IMR-90 (cell line): ENCODE measurements at places on chromosomes 13 and 19. TPM values are rescaled to one million over a fixed set of nuclear protein-coding genes. Genes with fewer than 3 reads are reported as not detected.

- DNase-seq, result peak; percentile 95
These were observed 811 bp upstream of the PRMT1 start for GRCh38 chr19:49676136-49676783.

- peak; percentile 34 for DNase-seq
These were observed 165.5 kb downstream of the TBC1D4 start for GRCh38 chr13:75316427-75316826.

DNA sequence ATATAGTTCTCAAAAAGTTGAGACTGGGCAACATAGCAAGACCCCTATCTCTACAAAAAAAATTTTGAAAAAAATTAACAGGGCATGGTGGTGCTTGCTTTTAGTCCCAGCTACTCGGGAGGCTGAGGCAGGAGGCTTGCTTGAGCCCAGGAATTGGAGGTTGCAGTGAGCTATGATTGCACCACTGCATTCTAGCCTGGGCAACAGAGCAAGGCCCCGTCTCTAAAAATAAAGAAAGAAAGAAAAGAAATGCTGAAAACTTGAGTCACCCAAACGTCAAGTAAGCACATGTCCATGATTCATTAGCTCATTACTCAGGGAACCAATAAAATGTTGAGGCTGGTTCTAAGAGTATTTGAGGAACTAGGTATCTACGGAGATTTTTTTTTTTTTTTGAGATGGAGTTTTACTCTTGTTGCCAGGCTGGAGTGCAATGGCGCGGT lies 33.9 kb upstream of the SEMA6B start:
- DNase-seq, result peak; percentile 76

- DNase-seq, result peak; percentile 88
These were observed 13.5 kb downstream of the ARL11 start for GRCh38 chr13:49641801-49642291.

DNA sequence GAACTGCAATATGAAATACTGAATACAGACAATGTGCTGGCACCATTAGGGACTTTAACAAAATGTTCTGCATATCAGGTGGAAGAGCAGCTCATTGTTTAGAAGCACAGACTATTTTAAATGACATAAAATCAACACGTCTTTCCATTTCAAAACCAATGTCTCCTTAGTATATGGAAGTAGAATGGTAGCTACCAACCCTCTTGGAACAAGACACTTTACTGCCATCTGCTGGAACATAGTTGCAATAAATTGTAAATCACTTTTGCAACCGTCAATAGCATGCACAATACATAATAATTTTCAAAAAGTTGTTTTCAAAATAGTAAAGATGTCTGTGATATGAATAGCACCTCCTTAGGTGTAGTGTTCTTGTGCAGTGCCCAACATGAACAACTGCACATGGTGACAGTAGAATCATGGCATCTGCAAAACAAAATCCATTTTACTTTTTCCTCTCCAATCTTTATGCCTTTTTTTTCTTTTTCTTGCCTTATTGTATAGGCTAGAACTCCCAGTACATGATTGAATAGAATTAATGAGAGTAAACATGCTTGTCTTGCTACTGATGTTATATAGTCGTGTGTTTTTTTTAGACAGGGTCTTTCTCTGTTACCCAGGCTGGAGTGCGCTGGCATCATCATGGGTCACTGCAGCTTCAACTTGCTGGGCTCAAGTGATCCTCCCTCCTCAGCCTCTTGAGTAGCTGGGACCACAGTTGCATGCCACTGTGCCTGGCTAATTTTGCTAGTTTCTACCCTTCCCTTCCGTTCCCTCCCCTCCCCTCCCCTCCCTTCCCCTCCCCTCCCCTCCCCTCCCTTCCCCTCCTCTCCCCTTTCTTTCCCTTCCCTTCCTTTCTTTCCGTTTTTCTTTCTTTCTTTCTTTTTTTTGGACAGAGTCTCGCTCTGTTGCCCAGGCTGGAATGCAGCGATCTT lies 7.8 kb upstream of the LYPD5 start:
- peak; percentile 74 for DNase-seq

DNA sequence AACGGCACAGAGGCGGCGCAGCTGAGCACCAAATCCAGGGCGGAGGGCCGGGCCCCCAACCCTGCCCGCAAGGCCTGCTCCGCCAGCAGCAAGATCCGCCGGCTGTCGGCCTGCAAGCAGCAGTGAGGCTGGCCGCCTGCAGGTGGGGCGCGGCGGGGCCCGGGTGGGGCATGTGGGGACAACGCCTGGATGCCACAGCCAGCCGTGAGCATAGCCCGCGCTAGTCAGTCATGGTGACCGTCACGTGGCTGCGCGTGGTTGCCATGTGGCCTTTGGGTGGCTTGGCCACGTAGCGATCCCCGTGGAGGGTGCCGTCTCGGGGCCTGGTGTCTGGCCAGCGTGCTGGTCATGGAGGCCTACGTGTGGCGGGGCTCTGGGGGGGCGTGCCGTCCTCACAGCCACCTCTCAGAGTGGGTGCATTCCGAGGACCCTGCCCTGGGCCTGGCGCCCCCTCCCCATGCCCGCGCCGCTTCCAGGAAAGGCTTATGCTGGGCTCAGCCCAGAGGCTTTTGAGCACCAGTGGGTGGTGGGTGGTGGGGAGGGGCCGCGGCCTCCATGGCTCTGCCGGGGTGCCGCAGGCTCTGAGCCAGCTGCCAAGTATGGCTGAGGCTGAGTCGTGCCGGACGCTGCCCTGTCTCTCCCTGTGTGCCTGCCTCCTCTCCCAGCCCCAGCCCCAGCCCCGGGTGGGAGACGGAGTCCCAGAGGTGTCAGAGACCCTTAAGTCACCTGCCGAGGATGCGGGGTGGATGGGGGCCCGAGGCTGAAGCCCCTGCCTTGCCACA lies 11.1 kb downstream of the CBARP start:
- DNase-seq, result no peak

GRCh38 chr19:50322234-50322633 lies 6.9 kb downstream of the KCNC3 start:
- DNase-seq, result no peak

DNA sequence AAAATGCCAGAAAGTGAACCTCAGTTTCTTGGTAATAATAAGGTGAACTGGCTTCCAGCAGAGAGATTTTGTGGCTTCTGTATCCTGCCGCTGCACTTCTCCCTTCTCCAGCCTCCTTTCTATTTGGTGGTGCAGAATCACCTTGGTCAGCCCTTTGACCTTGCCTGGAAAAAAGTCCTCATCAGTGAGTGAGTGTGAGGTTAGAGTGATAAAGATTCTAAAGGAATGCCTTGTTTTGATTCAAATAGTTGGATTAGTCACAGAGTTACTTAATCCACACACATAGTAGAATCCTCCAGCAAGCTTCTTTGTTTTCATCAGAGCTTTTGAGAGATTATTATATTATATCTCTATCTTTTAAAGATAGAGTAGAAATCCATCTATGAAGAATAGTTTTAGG lies 140.9 kb downstream of the KCNRG start:
- peak; percentile 78 for DNase-seq

DNA sequence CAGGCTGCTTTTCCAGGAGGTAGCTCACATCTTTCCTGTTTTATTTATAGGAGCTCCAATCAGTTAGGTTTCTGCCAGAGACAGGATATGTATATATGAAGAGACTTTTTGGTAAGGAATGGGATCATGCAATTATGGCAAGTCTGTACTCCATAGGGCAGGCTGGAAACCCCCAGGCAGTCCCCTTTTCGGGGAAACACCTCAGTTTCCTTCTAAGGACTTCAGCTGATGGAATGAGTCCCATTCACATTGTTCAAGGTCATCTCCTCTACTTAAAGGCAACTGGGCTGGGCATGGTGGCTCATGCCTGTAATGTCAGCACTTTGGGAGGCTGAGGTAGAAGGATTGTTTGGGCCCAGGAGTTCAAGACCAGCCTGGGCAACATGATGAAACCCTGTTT lies 10.9 kb upstream of the SLC25A42 start:
- no peak for DNase-seq

- no peak for DNase-seq
These were observed 4.9 kb downstream of the BAX start for GRCh38 chr19:48959341-48960239.

GRCh38 chr19:4970558-4971423 lies 1.9 kb downstream of the KDM4B start:
- DNase-seq, result no peak

DNA sequence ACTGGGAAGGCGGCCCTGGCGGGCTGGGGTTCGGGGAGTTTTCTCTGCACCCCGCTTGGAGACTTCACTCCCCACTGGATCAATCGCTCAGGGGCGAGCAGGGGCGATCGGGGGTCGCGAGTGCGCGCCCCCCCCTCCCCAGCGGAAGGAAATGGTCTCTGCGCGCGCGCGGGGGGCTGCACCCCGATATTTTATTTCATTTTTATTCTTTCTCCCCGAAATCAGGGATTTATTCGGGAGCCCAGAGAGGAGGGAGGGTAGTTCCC lies 421 bp downstream of the ARID3A start:
- no peak for DNase-seq

DNA sequence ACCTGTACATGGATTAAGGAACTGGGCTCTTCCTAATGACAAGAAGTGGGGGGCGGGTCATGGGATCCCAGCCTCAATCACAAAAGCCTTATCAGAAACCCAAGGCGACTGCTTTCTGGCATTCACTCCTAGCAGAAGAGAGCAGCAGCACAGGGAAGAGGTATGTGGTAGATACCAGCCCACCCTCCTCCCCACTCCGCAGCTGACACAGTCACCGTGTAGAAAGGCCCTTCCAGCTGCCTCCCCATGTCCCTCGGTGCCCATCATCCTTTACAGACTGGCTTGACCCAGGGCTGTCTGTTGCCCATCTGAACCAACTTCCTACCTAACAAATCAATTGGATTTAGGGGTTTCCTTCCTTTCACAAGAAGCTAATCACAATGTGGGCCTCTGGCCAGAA lies 3.1 kb upstream of the DHRS12 start:
- no peak for DNase-seq

- DNase-seq, result no peak
These were observed 40.1 kb downstream of the SLC7A9 start for GRCh38 chr19:32829345-32829896.

DNA sequence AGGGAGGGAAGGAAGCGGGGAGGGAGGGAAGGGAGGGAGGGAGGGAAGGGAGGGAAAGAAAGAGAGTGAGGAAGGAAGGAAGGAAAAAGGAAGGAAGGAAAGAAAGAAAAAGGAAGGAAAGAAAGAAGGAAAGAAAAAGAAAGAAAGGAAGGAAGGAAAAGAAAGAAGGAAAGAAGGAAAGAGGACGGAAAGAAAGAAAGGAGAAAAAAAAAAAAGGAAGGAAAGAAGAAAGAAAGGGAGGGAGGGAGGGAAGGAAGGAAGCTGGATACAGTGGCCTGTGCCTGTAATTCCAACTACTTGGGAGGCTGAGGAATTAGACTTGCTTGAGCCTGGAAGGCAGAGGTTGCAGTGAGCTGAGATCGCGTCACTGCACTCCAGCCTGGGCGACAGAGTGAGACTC lies 35.3 kb downstream of the OLFM2 start:
- no peak for DNase-seq

DNA sequence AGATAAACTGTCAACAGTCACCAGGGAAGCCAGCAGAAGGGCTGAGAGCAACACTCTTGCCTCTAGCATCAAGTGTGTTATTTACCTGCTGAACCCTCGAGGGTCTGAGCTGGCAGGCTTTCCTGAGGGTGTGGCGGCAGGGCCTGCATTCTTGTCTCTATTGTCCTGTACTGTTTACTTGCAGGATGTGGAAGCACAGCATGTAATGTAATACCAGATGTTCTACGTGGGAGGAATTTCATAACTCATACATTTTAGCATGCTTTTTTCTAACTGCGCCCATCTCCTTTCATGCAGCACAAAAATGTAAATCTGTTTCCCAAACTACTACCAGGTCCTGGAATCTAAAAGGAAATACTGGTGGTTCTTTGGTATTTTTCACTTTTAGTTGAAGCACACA lies 153.1 kb downstream of the RGCC start:
- DNase-seq, result peak; percentile 97

GRCh38 chr13:40061466-40062450 lies 406.3 kb downstream of the COG6 start:
- DNase-seq, result no peak

DNA sequence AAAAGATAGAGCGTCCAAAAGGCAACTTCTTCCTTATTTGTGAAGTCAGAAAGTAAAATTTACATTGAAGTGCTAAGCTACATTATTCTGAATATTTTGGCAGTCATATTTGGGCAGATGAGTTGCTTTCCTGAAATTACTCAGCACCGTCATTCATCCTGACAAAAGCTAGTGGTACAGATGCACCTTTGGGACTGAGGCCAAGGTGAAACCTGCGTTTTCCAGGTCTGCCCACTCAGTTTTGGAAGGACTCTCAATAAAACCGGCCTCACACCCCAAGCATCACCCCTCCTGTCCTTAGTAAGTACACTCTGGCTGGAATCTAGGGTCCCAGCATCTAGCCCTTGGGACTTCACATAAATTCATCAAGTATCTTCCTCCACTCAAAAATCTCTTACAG lies 187.5 kb downstream of the TM9SF2 start:
- no peak for DNase-seq

DNA sequence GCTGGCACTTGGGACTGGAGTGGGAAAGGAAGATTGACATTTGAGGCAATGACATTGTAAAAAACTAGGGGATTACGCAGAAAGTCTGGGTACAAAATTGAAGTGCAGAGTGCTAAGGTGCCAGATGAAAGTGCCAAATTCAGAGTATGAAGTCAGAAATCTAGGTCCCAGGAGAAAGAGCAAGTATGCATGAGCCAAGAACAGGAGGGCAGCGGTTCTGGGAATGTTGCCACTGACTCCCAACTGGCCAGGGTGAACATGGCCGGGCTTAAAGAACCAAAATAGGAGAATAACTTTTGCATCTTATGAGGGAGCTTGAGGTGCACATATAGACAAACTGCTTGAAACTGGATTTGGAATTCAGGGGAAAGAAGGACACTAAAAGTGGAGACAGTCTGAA lies 495.8 kb upstream of the KLF12 start:
- no peak for DNase-seq

DNA sequence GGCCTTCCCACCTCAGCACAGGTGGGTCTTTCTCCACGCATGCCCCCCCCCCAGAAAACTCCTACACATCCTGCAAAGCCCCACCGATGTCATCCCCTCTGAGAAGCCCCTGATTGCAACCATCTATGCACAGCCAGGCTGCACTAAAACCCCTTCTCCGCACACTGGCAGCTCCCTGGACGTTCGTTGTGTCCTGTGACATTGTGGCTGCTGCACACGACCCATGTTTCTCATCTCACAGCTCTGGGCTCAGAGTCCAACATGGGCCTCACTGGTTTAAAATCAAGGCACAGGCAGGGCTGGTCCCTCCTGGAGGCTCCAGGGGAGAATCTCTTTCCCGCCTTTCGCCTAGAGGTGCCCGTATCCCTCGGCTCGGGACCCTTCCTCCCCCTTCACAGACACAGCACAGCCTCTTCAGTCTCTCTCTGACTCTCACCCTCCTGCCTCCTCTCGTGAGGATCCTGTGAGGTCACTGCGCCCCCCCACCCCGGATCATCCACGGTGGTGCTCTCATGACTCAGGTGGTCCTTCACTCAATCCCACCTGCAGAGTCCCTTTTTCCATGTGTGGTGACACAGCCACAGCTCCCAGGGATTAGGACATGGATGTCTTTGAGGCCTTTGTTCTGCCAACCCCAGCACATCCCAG lies 71.2 kb downstream of the GADD45B start:
- DNase-seq, result no peak

Gene STRN4
- total RNA-seq, result 36.7 and 37.8 TPM in 2 replicates

Gene GEMIN7
- total RNA-seq, result 19.7 and 27.2 TPM in 2 replicates

Gene OR7C1
- total RNA-seq, result not detected in 2 replicates

Gene CGB1
- not detected in 2 replicates for total RNA-seq

Gene NXNL1
- total RNA-seq, result not detected in 2 replicates

Gene CCNA1
- total RNA-seq, result not detected in 2 replicates

Gene NCCRP1
- total RNA-seq, result not detected in 2 replicates

Gene SERTAD3
- total RNA-seq, result 23.3 and 25.6 TPM in 2 replicates

Gene ZNF490
- total RNA-seq, result 8.1 and 9.0 TPM in 2 replicates

Gene NOVA2
- not detected in 2 replicates for total RNA-seq

Gene SLC7A10
- not detected in 2 replicates for total RNA-seq

Gene ARHGAP33
- total RNA-seq, result 0.28 and 0.72 TPM in 2 replicates

Gene ZNF135
- total RNA-seq, result 1.9 and 2.7 TPM in 2 replicates

Gene CYP2F1
- not detected in 2 replicates for total RNA-seq

Gene ZDHHC20
- total RNA-seq, result 72.4 and 104 TPM in 2 replicates
